Suppressor macrophage treated with lipopolysaccharide for 1 hour (primary cell): ENCODE measurements at places on chromosomes 4 and X.

GRCh38 chr4:40971338-40971737 is 221.6 kb downstream of the NSUN7 start:
- peak; percentile 61 for DNase-seq

DNA sequence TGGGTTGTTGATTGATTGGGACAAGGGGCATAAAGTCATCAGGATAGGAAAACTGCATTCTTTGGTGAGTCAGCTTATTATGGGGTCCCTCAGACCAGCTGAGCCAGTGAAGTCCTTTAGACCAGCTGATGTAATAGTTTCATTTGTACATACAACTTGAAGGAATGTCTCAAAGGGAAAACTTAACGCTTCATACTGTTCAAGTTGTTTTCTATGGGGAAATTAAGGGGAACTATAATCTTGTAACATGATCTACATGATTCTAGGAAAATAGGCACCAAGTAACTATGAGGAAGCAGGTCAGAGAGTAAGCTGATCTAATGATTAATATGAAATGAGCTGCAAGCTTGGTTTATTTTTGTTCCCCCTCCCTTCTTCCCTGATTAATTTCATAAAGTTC is 175.1 kb upstream of the GRID2 start:
- no peak for DNase-seq

DNA sequence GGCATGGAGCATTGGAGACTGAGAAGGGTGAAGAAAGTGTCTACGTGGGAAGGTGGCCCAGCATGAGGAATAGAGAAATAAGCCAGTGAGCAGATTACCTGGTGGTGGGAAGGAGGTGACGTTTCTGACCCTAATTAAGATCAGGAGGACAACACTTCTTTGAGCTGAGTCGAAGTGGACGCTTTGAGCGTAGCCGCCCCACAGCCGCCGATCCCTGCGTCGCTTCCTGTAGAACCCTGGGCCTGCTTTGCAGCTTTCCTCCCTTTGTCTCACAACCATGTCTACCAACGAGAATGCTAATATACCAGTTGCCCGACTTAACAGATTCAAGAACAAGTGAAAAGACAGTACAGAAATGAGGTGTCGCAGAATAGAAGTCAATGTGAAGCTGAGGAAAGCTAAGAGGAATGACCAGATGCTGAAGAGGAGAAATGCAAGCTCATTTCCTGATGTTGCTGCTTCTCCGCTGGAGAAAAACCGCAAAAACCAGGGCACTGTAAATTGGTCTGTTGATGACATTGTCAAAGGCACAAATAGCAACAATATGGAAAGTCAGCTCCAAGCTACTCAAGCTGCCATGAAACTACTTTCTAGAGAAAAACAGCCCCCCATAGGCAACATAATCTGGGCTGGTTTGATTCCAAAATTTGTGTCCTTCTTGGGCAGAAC is 6.4 kb upstream of the ANTXR2 start:
- peak; percentile 43 for DNase-seq

GRCh38 chrX:81021478-81021877 is 180.2 kb downstream of the HMGN5 start:
- DNase-seq, result no peak

GRCh38 chr4:17511950-17512795 is at the start of gene QDPR:
TSS of gene QDPR (minus strand) at chr4:17512090. CDS start at chr4:17512054, 36 bp downstream.
- peak; percentile 92 for DNase-seq

DNA sequence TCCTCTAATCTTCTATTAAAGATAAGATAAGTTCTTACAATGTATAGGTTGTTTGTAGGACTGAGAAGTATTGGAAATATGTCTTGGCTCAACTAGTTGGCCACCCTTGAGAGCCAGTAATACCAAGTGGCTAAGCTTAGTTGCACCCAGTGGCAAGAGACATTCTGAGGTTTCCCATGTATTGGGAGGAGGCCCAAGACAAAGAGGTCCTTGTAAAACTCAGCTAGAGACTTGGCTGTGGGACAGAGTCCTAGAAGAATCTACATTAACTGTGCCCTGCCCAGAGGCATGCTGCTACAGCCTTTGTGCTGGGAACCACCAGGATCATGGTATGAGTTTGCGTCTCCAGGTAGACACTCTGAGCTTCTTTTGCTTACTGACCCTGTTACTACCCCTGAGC is 41.9 kb upstream of the SLC4A4 start:
- no peak for DNase-seq

GRCh38 chrX:132058975-132059374 is 35.9 kb downstream of the STK26 start:
- DNase-seq, result no peak

- DNase-seq, result no peak
These were observed 177.8 kb upstream of the ETNPPL start for GRCh38 chr4:108940634-108941033.

GRCh38 chrX:39907964-39908661 is 189.6 kb downstream of the BCOR start:
- peak; percentile 91 for DNase-seq

DNA sequence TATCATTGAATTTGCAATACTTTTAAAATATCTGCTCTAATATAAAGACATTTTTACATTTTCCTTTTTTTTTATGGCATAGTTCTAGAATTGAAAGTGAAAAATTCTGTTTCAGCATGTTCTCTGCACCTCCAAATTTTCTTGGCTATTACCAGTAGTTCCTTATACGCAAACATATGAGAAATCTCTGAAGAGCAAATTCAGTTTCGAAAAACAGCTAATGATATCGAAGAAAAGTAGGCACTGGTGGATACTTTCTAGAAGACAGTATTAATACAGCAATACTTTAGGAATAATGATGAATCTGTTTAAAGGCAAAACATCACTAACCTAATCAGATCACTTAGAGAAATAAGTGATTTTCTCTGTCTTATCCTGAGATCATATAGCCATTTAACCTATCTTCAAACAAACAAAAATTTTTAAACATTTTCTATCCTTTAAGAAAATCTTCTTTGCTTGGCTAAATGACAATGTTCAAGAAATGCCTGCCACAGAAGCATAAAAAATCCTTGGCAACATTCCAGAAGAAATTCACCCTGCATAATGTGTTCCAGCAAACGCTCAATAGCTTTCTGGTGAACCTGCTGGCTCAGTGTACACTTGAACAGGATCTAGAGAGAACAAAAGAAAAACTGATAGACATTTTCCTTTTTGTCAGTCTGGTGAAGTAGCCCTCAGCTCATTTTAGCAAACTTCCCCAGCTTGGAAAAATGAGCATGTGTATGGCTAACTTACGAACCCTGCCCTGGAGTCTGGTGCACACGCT is 51.2 kb upstream of the KLF3 start:
- DNase-seq, result no peak

DNA sequence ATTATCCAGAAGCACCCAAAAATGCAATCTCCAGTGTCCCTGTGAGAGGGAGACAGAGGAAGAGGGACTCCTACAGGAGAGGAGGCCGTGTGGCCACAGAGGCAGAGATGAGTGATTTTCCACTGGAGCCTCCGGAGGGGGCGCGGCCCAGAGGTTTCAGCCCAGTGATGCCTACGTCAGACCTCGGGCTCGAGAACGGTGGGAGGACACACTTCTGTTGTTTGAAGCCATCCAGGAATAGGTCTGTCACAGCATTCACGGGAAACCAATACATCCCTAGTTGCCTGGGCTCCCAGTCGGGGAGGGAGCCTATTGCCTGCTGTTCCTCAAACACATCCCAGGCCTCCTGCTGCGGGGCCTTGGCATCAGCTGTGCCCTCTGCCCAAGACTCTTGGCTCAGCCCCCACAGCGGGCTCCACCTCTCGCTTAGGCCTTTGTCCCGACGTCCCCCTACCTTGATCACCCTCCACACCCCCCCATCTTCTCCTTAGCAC is 39.2 kb upstream of the HMX1 start:
- no peak for DNase-seq

DNA sequence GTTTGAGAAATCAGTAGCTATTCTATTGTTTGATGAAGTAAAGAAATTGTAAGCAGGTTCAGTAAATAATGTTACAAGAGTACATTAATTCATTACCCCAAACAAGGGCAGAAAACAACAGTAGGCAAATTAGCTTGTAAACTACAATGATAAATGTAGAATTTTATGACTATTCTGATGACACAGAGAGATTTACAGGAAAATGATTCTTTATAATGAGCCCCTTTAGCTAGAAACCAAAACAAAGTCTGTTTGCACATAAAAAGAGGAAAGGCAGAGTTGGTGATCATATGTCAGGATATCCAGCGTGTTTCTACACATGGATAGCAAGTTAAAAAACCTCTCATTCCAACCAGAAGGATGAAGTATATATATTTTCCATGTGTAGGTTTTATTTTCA is 204.8 kb downstream of the CFAP299 start:
- DNase-seq, result no peak
